NCI-H524 treated with DMSO at 0.1 percent for 48 hours (cell line): ENCODE measurements at places on chromosomes 2 and 18.

- DNase-seq: no peak
Observed at GRCh38 chr2:18171191-18172139, 293.0 kb downstream of the KCNS3 start.

- no peak for DNase-seq
Observed at GRCh38 chr2:56148825-56149224, 35.0 kb upstream of the CCDC85A start.

GRCh38 chr2:137252934-137253333, 487.6 kb downstream of the THSD7B start:
- no peak for DNase-seq

- DNase-seq: no peak
Observed at GRCh38 chr2:209534228-209534627, 110.4 kb downstream of the MAP2 start.

DNA sequence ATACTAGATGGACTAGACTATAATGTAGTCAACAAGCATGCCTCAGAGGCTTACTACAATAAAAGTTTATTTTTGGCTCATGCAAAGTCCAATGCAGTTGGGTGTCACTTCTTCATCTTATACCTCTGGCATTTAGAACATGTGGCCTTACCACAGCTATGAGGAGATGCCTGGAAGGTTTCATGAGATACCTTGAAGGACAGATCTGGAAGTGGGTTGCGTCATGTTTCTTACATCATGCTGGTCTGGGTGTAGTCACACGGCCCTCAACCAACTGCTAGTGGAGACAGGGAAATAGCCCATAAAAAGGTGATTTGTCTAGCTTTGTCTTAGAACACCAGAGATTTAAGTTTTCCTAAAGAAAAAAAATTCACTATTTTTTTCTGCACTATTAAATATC, 91.7 kb upstream of the MMADHC start:
- no peak for DNase-seq

DNA sequence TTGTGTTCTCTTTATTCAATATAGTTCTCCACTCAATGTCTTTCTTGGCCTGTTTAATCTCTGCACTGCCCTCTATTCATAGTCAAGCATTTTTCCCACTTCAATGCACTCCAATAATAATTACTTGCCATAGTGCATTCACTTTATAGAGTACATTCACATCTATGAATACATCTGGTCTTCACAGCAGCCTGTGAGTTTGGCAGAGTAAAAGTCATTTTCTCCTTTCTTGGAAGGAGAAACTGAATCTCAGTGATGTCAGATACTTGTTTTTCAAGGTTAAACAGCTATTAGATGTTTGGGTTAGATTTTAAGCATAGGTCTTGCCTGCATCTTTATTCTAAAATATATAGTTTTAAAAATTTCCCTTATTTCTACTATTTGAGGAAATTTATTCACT, 373.2 kb downstream of the TRIB2 start:
- no peak for DNase-seq

GRCh38 chr2:236676136-236676873, 106.7 kb downstream of the ACKR3 start:
- no peak for DNase-seq

DNA sequence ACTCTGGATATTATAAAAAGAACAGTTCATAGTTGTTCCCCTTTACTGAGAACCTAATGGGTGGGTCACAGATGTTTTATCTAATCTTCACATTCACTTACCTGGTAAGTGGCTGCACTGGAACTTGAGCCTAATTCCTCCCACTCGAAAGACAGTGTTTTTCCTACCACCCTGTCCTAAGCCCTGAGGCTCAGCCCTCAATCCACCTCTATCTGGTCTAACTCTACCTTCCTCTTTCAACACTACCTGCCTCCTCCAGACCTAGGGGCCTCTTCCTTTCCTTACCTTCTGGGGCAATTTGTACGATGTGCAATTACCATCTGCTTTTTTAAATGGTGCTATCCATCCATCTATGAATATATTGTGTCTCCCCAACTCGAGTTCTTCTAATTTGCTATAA, 9.7 kb upstream of the KIF3C start:
- peak; percentile 68 for DNase-seq

- no peak for DNase-seq
Observed at GRCh38 chr18:79756826-79757225, 40.9 kb upstream of the KCNG2 start.

DNA sequence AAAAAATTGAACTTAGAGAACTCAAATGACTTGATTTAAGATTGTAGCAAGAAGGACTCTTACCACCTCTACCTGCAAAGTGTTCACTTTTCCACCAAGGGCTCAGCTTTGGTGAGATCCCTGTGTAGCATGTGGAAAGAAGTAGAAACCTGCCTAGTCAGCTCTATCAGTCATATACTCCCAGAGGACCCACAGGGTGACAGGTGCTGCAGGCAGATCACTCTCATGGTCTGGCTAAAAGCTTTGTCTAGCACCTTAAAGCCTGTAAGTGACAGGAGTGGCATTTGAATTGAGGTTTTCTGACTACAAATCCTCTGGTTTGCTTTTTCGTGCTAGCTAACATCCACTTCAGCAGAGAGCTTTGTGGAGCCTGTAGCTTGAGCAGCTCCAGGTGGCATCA, 18.7 kb upstream of the NEMP2 start:
- DNase-seq: no peak

DNA sequence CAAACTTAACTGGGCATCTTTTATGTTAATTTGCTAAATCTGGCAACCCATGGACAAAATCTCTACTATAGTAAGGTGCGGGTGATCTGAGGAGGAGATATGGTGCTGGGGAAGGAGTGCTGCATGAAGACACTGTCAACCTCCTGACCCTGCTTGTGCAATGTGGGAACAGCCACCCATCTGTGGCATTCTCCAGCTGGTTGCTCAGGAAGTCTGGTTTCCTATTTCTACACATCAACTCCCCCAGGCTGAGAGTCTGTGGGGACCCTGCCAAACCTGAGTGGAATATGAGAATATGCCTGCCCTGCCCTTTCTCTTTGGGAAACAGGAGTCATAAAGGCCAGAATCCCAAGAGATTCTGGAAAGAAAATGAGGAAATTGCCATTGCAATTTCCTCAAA, 60.1 kb upstream of the PAX3 start:
- no peak for DNase-seq

- DNase-seq: no peak
Observed at GRCh38 chr2:9889812-9890261, 46.6 kb downstream of the TAF1B start.

GRCh38 chr2:180559771-180560170, 420.6 kb upstream of the UBE2E3 start:
- DNase-seq: no peak

DNA sequence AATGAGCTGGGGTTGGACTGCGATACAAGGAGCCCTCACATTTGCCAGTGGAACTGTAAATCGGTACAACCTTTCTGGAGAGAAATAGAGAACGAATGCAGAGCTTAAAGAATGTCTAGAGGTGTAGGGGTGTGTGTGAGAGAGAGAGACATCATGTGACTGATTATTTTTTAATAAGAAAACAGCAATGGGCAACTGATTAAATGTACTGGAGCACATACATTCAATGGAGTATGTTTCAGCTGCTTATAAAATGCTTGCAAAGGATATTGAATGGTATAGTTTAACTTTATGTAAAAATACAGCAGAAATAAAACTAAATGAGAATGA, 391 bp upstream of the TMEM17 start:
- DNase-seq: peak; percentile 49

- DNase-seq: no peak
Observed at GRCh38 chr2:96760986-96761832, 507 bp downstream of the CNNM4 start.

DNA sequence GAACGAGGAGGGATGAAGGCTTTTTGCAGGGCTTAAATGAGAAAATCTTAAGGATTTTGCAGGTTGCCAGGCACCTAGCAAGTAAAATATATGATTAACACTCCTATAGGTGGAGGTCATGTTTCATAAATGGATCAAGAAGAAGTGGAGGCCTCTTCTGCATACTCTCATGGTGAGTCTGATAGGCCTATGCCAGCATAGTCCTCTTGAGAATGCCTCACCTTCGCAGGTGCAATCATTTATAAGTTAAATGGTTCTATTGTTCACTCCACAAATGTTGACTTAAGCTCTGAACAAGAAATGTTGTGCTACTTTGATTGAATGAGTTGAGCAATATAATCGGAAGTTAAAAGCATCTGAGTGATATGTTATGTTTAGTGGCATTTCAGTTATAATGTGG, 12.1 kb downstream of the LRRTM1 start:
- no peak for DNase-seq

DNA sequence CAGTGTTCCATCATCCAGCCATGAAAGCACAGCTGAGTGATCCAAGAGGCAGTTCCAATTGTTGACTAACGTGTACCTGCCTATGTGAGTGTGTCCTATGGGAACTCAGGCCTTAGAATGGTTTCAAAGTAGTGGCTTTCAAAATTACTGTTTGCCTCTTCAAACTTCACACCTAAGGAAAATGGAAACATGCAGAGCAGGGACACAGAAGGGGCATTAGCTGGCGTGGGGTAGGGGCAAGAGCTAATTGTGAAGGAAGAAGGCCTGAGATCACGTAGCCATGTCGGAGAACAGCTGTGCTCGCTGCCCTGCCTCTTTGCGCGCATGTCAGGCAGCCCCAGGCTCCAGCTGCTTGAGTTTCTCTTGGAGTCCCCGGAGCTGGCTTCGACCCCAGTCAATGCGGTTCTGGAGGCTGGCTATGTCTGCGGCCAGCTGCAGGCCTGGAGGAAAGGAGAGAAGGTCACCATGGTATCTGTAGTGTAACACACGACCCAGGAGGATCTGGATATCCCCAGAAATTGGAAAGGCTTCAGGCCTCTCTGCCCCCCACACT, 3.8 kb upstream of the IMP4 start:
- DNase-seq: no peak

DNA sequence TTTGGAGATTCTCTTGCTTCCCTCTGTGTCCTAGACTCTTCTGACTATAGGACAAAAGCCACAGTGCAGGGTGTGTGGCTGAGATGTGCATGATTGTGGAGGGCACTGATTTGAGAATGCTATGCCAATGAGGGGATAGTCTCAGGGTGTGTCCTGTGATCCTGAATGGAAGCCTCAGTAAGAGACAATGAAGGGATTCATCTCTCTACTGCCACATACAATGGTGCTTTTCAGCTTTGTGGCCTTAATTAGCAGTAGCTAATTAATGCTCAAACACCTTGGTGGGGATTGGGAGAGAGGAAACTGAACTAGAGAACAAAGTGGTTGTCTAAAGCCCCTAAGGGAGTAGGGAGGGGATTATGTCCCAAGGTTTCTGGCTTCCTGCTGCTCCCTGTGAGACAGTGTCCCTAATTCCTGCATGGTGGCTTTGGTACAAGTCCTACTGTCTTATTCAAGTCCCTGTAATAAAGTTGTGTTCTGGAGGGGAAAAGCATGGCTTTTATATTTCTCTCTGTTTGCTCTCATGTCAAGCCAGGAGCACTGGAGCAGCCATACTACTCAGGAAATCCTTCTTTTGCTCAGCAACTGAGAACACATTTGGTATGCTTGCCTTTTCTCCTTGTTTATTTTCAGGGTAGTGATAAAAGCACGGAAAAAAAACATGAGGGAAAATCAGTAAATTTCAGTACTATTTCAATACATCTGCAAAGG, 415.2 kb upstream of the TCF4 start:
- DNase-seq: no peak

- no peak for DNase-seq
Observed at GRCh38 chr2:239139101-239139500, 261.7 kb downstream of the HDAC4 start.

GRCh38 chr18:6059551-6059950, 164.2 kb upstream of the TMEM200C start:
- no peak for DNase-seq

GRCh38 chr2:45643095-45643494, 8.4 kb upstream of the PRKCE start:
- no peak for DNase-seq

DNA sequence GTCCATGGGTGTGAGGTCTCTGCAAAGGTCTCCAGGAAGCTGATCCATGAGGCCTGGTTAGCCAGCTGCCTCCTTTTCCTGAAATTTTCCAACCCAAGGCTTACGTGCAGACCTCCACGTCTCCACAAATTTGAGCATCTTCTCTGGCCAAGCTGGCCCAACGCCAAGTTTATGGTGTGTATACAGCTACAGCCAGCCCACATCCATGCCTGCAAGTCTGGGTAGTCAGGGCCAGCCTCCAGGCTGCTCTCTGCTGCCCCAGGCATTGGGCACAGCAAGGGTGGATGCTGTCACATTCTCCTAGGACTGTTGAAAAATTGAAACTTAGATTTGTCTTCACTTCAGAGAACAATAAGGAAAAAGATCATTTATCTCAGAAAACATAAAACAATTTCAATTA, 525.5 kb upstream of the CHAC2 start:
- DNase-seq: no peak

DNA sequence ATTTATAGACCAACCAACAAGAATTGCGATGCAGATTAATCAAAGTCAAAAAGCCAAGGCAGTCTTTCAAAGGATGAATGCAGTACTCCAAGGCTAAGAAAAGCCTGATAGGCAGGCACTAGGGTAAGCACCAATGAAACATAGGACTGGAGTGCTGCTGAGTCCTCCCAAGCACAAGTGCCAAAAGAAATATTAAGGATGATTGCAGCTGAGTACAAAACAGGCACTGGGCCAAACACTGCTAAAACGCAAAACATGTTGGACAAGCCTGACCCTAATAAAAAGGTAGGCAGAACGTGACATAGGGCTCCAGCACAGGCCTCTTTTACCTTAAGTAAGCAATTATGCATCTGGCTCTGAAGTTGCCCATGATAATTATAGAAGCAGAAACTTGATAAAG, 160.1 kb upstream of the LRP1B start:
- no peak for DNase-seq

- DNase-seq: peak; percentile 52
Observed at GRCh38 chr18:63284827-63285733, 34.5 kb downstream of the BCL2 start.

DNA sequence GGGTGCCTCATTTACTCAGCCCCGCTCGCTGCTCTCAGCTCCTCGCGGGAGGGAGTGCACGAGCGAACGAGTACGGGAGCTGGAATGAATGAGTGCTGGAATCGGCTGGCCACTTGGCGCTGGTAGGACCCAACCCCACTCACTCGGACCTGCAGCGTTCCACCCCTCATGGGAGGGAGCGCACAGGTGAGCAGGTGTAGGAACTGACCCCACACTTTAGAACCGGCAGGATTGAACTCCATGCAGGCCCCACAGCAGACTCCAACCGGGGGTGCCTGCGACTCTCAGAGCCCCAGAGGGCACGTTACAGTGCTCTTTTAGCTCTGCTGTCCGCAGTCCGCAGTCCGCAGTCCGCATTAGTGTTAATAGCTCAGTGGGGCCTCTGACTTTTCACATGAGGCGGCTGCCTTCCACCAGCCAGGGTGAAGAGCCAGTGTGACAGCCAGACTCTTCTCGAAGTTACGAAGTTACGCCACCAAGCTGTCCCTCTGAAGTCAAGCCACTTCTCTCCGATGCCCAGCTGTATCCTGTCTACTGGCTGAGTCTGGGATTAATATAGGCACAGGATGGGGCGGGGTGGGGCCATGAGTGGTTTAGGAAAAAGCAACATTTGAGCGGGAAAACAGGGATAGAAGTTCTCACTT, 102.7 kb upstream of the ARHGAP15 start:
- DNase-seq: no peak

GRCh38 chr2:112896909-112897623, 13.9 kb upstream of the IL37 start:
- no peak for DNase-seq
